Stimulated activated CD4-positive, alpha-beta T cell treated with anti-CD3 and anti-CD28 coated beads, Interleukin-12 subunit alpha, Interleukin-12 subunit beta, amount 100 ng/mL, for 4 hours (primary cell): ENCODE measurements at places on chromosomes 12 and 14.

- DNase-seq: no peak
Measured at GRCh38 chr12:20309504-20310148, 58.7 kb upstream of the PDE3A start.

GRCh38 chr12:3418609-3419390 lies 72.2 kb upstream of the PRMT8 start:
- DNase-seq: no peak

GRCh38 chr14:80127466-80127865 lies 83.8 kb downstream of the DIO2 start:
- DNase-seq: no peak

GRCh38 chr12:58942345-58942744 lies 22.0 kb upstream of the LRIG3 start:
- no peak for DNase-seq

DNA sequence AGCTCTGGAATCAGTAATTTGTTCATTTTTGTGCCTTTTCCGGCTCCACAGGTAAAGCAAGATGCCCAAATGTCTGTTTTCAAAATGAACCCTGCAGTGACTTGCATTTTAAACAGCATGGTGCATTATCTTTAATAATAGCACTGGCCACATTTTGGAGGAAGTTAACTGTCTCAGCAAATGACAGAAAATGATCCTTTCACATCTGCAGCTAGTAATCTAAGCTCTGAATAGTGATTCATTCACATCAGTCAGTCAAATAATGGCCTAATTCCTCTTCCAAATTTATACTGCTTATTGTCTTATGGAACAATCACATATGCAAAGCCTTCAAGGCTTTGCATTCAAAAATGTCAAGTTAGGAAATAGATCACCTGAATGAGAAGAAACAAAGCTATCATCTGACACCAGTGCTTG lies 75.6 kb downstream of the PPM1H start:
- DNase-seq: no peak

DNA sequence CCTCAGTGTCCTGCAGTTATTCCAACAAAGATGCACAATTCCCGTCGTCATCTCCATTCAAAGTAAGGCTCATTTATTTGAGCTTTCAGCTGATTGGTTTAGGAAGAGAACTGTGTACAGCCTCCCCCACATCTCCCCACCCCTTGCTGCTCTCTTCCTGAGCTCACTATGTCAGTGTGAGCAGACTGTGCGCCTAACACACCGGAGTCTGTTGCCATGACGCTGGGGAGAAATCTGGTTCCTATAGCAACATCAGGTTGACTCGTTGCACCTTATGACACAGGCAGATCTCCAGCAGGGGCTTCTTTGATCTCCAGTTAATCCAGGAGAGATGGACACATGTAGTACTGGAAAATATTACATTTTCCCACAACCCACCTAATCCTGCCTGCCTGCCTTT lies 319.4 kb downstream of the CACNA1C start:
- no peak for DNase-seq

DNA sequence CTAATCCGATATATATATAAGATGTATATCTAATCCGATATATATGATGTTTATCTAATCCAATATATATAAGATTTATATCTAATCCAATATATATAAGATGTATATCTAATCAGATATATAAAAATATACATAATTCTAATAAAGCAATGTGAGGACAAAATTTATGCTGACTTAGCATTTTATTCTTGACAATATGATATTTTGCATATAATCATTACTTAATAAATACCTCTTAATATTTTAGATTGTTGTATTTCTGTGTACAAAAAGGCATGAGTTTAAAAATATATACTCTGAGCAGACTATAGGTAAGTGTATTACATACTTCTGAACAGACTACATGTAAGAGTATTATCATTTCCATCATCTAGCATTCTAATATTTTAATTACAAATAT lies 18.9 kb downstream of the GLIPR1L2 start:
- DNase-seq: no peak

GRCh38 chr14:70622111-70622712 lies 19.5 kb upstream of the TTC9 start:
- DNase-seq: peak; percentile 38

DNA sequence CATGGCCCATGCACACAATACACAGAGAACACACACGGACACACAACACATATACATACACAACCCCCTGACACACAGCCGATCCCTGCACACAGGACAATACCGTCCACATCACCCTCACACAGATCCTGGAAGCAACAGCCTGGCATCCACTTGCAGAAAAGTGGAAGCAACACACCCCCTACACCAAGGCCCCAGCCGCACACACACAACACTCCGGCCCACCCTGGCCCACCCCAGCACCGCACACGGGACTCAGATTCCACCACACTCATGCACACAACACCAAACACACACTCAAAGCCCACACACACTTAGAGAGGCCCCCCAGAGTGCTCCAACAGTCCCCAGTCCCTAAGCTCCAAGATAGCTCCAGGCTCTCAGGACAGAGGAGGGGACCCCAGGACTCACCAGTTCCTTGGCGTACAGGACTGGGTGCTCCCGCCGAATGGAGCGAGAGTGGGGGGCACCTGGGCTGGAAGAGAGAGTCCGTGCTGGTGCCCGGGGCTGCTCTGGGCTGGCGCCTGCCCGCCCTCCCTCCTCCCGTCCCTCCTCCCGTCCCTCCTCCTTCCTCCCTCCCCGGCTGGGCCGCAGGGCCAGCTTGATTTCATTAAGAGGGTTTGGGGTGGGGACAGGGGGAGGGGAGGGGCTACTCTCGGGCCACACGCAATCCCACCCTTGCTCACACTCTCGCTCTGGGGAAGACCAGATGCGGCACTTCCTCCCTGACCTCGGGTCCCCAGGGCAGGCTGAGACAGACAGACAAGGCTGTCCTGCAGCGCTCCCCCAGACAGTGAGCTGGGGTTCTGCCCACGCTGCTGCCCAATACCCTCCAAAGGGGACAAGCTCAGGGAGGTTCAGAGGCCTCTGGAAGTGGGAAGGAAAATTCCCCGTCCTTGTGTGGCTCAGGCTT lies at the start of gene TMEM119:
Gene TMEM119 (minus strand): TSS at position 526 of the 913 bp plus-strand sequence. CDS start 5,701 bp downstream, outside the sequence.
- no peak for DNase-seq

GRCh38 chr12:4526923-4527546 lies 11.7 kb upstream of the RAD51AP1 start:
- no peak for DNase-seq

- DNase-seq: no peak
Measured at GRCh38 chr12:66365718-66366490, 63.6 kb downstream of the HELB start.
